M059J (cell line): ENCODE measurements at places on chromosomes 5 and 9.
A peak's percentile ranks its signal among the peaks of the same experiment; 100 is the strongest.

- DNase-seq = peak; percentile 90
These were observed 50.5 kb downstream of the HACD4 start for GRCh38 chr9:20980832-20981455.

DNA sequence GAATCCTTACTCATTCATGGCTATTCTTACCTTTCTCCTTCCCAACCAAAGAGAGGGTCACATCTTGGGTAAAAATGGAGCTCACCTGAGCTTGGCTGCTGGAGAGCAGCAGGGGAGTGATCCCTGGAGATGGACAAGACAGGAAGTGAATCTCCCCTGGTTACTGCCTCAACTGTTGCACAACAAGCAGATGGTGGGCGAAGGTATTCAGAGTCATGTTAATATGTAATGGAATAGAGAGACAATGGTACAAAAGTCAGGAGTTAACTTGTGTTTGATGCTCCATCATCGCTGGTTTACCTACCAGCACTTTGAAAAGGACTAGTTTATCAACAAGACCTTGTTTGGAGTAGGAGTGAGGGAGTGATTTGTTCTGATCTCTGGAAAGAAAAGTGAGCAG is 13.0 kb upstream of the PLPP1 start:
- DNase-seq = no peak

DNA sequence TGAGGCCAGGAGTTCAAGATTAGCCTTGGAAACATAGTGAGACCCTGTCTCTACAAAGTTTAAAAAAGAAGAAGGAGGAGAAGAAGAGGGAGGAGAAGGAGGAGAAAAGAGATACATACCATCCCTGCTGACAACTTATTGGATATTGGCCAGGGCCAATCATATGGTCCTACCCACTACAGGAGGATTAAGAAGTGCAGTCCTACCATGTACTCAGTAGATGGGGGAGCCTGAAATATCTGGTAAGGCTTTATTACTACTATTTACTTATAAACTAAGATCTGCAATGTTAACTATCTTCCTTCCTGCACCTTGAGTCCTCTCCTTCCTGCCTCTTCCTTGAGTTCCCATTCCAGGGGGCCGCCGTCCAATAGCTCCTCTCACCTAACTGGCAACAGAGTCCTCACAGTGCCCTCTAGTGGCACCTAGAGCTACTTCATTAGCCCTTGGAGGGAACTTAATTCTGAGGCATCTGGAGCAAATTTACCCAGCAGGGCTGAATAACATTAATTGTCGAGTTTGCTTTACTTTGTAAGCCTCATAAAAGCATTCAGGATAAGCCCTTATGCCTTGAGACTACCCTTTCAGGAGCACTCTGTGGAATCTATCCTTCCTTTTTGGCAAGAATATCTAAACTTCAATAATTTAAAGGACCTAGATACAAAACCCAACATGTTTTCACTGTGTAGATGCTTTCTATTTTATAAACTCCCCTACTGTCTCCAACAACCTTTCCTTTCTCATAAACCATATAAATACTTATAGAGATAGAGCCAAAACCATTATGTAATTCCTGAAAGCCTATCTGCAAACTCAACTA is 39.1 kb upstream of the RANBP6 start:
- peak; percentile 82 for DNase-seq

DNA sequence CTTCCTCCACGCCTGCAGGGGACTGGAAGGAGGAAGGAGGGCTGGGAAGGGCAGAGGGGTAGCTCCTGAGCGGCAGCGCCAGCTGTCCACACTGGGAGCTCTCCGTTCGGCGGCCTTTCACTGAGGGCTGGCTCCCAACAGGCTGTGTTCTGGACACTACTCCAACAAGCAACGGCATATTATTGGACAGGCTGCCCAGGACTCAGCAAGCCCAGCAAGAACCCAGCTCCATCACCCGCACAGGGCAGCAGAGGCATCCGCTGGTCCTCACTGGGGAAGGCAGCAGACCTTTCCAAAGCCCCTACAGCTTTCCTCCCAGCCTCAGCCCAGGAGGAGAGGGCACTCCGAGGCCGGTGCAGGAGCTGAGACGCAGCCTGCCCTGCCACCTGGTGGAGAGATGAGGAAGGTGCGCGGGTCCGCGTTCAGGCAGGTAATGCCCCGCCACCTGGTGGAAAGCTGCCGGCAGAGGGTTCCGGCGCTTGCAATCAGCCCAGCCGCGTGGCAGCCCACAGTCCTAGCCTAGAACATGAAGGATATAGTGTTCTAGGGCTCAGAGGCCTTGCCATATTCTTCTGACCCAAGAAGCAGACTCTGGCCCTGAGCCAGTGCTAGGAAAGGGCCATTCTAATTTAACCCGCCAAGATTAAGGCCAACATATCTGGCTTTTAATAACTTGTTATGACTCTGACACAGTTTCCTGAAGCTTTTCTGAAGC is 74.4 kb downstream of the NRG2 start:
- DNase-seq = peak; percentile 72

- no peak for DNase-seq
These were observed 32.8 kb upstream of the SMIM32 start for GRCh38 chr5:136225796-136226195.

GRCh38 chr9:76916231-76916630 is 10.3 kb upstream of the PRUNE2 start:
- DNase-seq = no peak

DNA sequence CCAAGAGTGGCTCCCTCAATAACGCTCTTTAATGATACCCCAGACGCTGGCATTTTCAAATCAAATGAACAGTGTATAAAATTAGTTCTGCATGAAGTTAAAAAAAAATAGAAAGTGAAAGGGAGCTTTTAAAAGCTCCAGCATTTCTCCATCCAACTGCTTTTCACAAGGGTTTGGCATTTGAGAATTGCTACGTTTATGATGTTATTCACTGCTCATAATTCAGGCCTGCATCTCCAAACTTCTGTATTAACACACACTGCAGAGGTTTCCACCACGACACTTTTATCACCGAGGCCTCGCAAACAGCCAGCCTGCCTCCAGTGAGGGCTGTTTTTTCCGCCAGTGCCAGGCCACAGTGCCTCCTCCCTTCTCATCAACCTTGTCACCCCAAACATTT is 205.5 kb upstream of the EFNA5 start:
- no peak for DNase-seq

GRCh38 chr5:116566251-116566650 is 8.4 kb downstream of the SEMA6A start:
- no peak for DNase-seq

DNA sequence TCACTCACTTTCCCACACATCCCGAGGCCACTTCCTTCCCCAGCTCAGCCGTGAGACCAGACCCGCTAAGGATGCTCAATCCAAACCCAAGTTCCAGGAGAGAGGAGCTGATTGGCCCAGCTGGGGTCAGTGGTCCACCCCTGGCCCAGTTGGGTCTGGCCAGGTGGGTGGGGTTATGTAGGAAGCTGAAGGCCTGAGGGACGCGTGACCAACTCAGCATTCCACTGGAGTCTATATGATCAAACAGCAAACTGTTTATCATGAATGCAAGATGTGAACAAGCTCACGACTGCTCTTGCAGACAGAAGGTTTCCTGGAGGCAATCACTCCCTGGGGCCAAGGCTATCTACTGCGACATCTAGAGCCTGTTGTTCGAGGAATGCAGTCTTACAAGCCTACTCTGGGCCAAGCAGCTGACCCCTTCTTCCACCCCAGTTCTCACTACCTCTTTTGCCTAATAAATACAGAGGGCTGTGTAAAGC is 4.9 kb upstream of the RAPGEF1 start:
- DNase-seq = no peak

GRCh38 chr5:173925449-173926071 is 37.4 kb downstream of the CPEB4 start:
- DNase-seq = peak; percentile 49

DNA sequence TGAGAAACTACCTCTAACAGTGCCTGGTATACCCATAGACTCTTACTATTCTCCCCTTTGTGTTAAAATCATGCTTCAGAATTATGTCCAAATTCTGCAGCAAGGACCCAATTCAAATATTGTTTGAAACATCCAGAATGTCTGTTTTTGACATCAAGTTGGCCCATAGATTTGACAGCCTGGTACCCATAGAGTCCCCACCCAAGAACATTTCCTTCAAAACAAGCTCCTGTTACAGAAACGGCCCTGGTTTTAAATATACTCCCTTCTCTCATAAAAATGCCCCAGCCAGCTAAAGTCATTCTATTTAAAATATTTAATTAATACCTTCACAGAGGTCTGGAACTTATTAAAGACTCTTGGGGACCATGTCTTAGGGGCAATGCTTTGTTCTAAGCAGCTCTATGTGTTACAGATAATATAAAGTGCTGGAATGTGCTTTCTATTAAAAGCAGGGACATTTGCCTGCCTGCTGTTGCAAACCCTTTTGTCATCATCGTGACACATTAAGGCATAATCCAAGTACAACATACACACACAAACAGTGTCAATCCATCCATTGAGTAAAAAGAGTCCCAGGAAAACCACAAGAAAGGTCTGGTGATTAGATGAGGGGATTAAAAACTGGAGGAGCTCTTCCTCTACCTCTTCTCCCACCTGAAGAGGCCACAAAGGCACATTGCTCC is 321.7 kb downstream of the MLLT3 start:
- no peak for DNase-seq

- DNase-seq = no peak
These were observed 244.3 kb upstream of the PUM3 start for GRCh38 chr9:3088219-3088618.

DNA sequence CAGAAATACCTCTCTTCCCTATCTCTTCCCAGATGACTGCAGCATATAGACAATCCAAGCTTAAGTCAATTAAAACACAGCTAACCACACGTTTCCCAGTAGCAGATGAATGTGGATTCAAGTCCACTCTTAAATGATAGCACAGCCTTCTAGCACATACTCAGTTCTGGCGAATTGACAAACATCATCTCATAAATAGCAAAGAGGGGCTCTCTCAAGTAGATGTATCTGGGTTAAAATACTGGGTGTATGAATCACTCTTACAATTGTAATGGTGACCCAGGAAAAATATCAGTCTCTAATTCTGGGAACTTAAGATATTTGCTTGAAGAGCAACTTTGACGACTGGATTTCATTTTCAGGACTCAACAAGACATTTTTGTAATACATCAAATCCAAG is 67.0 kb upstream of the HAPLN1 start:
- no peak for DNase-seq

DNA sequence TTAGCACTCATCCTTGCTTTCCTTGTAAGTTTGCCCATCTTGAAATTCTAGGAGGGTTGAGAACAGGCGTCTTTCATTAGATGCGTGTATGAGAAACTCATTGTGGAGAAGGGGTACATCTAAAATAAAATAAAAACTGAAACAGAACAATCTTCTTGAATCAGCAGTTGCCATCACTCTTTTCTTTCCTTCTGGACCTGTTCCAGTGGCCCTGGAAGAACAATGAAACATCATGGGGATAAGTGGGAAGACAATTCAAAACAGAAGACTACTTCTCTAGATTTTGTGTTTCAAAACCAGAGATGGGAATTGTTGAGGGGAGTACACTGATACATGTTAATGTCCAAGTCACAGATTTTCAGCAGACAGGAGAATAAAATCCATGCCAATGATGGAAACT is 59.9 kb downstream of the SLC1A3 start:
- DNase-seq = no peak

DNA sequence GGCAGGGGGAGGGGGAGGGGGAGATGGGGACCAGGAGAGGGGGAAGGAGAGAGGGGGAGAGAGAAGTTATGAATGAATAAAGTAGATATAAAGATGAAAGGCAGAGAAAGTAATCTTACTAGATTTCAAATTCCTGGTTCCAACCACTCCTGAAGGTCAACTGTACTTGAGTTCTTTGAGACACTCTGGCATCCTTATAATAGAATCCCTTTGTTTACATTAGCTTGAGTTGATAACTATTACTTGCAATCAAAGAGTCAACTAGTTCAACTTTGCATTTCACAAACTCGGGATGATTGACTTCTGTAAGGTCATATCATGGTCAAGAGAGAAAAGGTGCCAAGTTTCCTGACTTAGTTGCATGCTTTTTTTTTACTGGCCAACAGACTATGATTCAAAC is 42.2 kb downstream of the BAAT start:
- DNase-seq = no peak

GRCh38 chr9:88953381-88954029 is 37.8 kb upstream of the S1PR3 start:
- peak; percentile 78 for DNase-seq

- DNase-seq = no peak
These were observed 81.2 kb upstream of the NIPBL start for GRCh38 chr5:36795366-36795765.

GRCh38 chr5:88664645-88665044 is 218.3 kb downstream of the MEF2C start:
- peak; percentile 40 for DNase-seq

GRCh38 chr9:72557549-72557948 is 36.1 kb downstream of the TMC1 start:
- peak; percentile 98 for DNase-seq

DNA sequence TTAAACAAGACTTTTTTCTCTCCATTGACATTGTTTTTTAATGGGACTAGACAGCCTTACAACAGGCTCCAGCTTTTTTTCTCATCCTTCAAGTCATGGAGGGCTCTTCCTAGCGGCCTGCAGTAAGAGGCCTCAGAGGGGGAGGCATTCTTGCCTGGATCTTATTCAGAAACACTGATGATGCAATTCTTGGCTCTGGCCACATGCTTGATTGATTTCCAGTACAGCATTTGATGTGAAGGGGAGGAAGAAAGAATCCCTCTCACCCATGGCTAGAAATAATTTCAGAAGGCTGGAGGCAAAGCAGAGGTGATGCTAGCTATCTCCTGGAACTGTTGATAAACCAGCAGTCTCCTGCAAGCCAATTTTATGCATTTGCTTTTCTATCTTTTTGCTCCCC is 324.8 kb downstream of the PRELID2 start:
- no peak for DNase-seq

GRCh38 chr5:67795781-67796477 is 419.6 kb upstream of the PIK3R1 start:
- DNase-seq = no peak

- no peak for DNase-seq
These were observed 4.8 kb upstream of the GRIA1 start for GRCh38 chr5:153485641-153486040.

DNA sequence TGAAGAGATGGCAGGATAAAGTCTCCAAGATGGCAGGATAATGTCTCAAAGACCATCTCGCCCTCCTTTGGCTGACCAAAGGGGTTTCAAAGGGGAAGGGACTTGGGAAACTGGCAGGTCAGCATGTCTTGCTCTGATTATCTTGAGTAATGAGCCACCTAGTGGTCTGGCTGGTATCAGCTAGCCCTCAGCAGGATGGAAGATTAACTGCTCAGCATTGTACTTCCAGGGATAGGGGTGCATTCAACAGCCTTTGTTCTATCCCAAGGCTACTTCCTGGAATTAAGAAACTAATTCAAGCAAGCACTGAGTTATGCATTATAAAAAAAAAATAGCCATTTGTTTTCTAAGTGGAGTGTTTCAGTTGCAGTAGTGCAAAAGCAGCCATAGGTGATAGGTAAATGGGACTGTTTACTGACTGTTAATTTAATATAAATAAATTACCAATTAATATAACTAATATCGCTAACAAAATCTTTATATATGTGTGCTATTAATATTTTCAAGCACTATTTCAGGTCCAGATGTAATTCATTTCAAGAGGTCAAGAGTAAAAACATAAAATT is 555.5 kb downstream of the CDH9 start:
- peak; percentile 56 for DNase-seq
